ENCODE measurements at places on chromosomes 4 and X.

- no peak for DNase-seq
These were observed 367.4 kb downstream of the UNC5C start for GRCh38 chr4:95181243-95181995.

DNA sequence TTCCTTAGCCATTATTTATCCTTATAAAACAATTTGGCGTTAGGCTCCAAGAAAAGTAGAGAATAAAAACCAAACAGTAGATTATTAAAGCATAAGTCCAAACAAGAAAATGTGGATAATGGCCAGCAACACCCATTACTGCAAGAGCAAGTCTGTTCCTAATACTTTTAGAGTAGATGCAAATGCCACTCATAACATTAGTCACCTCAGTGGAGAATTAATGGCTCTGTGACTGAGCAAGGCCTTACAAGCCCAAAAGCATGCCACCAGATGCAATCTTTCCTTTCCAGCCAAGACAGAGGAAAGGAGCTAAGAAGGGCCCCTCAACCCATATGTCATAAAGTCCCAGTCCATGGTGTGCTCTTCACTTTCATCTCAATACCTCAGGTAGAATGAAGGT is 373.8 kb downstream of the OPHN1 start:
- DNase-seq = no peak

- DNase-seq = no peak
These were observed 181.1 kb upstream of the PABPC4L start for GRCh38 chr4:134382478-134383227.

- peak; percentile 32 for DNase-seq
These were observed 115.0 kb upstream of the HS3ST1 start for GRCh38 chr4:11543706-11544105.

DNA sequence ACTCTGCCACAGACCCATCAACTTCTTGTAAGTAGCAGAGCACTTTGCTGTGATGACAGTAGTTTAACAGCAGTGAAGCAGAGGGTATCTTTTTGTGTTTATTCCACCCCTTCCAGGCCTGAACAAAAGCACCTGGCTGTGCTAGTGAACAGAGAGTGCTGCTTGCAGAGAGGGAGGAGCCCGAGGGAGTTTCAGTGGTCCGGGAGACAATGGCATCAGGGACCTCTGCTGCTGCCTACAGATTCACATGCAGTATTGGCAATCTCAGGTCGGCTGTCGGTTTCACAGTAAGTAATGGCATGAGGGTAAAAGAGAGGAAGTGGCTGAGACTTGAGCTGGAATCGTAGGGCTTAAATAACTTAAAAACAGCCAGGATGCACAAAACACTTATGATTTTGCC is 755.8 kb downstream of the RPA4 start:
- no peak for DNase-seq

GRCh38 chrX:41050359-41050758 is 34.9 kb upstream of the USP9X start:
- DNase-seq = no peak

DNA sequence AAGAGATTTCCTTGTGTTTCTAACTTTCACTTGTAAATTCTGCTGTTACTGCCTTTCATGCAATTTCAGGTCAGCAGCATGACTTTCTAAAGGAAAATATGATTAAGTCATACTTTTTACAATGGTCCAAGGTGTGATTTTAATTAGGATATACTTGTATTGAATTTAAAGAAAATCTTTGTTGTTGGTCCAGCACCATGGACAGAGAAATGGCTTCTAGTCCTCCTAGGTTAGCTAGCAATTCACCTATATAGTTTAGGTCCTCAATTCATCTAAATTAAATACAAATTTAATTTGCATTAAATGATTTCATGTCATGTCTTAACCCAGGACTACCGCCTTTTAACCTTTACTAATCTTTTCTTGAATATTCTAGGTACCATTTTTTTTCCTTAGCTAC is 304.9 kb upstream of the RPS6KA3 start:
- no peak for DNase-seq

GRCh38 chr4:107800706-107801105 is 24.0 kb upstream of the SGMS2 start:
- peak; percentile 11 for DNase-seq

- DNase-seq = no peak
These were observed 63.7 kb downstream of the TENM3 start for GRCh38 chr4:182306792-182307507.

- DNase-seq = no peak
These were observed 602.0 kb downstream of the GLUD2 start for GRCh38 chrX:121649417-121649816.

GRCh38 chrX:109347632-109348031 is 134.3 kb downstream of the GUCY2F start:
- DNase-seq = peak; percentile 35

GRCh38 chr4:101366331-101366730 is 19.0 kb upstream of the PPP3CA start:
- DNase-seq = peak; percentile 53

- DNase-seq = no peak
These were observed 649.3 kb downstream of the STPG2 start for GRCh38 chr4:97493815-97494518.

DNA sequence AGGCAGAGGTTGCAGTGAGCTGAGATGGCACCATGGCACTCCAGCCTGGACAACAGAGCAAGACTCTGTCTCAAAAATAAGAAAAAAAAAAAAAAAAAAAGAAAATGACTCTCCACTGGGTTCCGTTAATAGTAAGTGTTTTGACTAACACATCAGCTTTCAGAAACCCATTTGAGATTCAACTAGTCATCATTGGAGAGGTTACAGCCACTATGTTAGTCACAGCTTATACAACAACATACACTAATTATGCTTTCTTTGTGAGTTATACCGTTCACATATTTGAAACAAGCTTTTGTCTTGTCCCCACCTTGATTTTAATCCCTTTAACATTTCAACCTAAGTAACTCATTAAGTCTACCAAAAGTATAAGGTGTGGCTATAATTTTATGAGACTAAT is 48.2 kb downstream of the HADH start:
- DNase-seq = no peak

GRCh38 chrX:131741103-131741581 is 197.3 kb downstream of the OR13H1 start:
- DNase-seq = no peak

DNA sequence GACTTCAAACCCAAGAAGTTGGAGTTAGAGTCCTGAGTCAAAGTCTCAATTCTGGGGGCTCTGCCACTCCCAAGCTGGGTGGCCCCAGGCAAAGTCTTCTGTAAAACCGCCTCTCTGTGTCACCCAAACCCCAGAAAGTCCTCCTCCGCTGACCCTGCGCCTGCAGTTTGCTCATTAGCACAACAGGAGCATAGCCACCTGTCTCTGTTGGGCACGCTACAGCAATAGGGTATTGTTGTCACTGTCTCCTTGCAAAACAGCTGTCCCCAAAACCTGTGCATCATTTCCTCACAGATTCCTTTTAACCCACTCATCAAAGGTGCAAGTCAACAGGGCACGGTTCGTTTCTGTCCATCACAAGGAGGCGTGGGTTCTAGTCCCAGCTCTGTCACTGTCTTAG is 8.0 kb upstream of the DGAT2L6 start:
- DNase-seq = no peak
